Activated B cell treated with CpG ODN at 0.5 μM for 24 hours (primary cell): ENCODE measurements at places on chromosomes 4 and X. TPM values are rescaled to one million over a fixed set of nuclear protein-coding genes. Genes with fewer than 3 reads are reported as not detected.

DNA sequence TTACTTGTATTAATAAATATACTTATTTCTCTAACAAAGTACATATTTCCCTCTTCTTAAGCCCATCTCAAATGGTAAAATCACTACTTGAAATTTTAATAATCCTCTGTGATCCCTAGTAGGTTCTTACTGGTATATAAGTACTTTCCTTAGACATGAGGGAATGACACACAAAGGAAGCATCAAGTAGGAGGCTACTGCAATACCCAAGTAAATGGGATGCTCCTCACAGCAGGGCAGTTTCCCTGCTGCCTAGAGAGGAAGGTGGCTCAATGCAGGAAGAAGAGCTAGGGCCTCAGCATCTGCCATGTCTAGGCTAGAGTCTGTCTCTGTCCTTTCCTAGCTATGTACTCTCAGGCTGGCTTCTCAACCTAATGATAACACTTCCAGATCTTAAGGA, 122.1 kb upstream of the DIPK2B start:
- no peak for DNase-seq

DNA sequence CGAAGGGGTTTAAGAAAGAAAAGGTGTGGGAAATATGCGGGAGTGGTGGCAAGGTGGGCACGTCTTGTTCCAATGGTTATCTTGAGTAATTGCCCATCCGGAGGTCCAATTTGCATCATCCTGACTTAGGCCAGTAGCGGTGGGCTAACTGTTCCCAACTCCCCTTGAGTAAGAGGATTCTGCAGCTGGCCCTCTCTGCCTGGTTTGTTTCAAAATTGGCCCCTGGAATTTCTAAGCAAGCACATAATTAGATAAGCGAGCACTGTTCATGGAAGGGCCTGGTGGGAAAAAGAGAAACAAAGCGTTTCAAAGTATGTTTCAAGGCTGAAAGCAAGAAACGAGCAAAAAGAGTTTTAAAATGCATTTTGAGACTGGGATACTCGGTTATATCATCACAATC, 198.2 kb downstream of the CEP135 start:
- DNase-seq: no peak

Gene CD99
- 86.4 and 102 TPM in 2 replicates for total RNA-seq

DNA sequence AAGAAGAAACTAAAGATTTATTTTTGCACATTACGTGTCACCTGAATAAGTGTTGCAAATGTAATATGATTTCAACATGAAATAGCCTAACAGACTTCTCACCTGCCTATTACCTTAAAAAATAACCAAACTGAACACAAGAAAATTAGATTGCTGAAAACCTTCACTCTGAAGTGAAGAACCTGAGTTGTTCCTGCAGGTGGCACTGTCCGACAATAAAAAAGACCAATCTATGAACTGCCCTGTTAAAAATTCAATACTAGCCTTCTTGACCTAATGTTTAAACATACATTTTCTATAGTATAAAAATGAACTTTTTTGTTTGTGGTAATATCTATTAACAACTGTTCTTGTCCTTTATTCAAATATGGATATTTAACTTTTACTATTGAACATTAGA, 69.2 kb upstream of the PNPLA4 start:
- no peak for DNase-seq

Gene DUSP9
- 0.10 TPM in 1 of 2 replicates, not detected in the other for total RNA-seq

GRCh38 chr4:99323756-99324155, 2.6 kb upstream of the ADH1B start:
- no peak for DNase-seq

GRCh38 chr4:150385606-150386005, 196.3 kb upstream of the MAB21L2 start:
- no peak for DNase-seq

Gene ARR3
- total RNA-seq: not detected in 2 replicates

DNA sequence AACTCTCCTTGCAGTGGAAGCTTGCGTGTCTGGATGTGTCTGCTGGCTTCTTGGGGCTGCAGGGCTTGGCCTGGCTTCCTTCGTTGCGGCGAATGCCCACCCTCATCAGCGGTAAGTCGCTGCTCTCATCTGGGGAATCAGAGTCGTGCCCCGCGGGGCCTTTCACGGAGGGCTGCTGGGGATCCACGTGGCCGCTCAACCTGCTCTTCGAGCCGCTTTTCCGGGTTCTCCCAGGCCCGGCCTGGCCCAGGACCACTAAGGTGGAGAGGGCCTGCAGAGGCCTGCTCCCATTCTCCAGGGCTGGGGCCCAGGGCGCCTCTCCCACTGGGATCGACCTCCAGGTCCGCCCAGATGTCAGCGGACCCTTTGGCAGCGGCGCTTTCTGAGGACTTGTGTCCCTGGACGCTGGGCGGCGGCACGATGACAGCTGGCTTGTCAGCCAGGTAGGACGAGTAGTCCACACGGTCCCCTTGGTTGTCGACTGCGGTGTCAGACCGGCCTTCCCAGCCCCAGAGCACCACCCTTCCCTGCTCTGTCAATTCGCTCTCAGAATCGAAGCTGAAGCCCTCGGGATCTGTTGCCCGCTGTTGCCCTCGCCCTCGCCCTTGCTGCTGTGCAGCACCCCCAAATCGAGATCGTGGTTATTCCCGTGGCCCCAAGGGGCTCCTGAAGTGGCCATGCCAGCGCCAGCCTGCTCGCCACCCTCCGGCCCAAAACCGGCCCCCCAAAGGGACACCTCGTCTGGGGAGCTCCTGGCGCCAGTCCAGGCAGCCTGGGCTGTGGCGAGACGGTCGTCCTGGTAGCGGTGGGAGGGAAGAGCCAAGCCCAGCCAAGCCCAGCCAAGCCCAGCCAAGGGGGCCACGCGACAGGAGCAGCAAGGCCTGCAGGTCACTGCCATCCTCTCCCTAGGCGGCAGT, 37.8 kb upstream of the NHSL2 start:
- DNase-seq: no peak

GRCh38 chr4:158192439-158193158, 17.7 kb upstream of the TMEM144 start:
- DNase-seq: no peak

Gene PCDH18
- total RNA-seq: not detected in 2 replicates

DNA sequence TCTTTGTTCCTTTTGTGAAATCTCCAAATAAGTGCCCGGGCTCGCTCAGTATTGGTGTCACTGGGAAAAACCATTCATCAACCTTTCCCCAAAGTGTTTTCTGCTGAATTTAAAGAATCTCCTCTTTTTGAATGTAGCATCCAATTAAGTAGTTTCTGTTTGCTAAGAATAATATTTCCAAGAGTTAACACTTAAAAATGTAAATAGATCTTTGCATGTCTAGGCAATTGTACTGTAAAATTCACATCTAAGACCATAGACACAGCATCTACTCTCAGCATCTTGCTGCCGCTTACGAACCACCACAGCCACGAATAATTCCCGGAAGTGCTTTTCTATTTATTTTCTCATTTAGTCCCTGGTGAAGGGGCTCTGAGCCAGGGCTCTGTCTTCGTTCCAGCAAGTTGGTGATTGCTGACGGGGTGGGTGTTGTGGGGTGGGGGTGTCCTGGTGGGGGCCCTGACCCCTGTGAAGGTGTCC, 1.4 kb downstream of the NSG1 start:
- no peak for DNase-seq

- DNase-seq: no peak
These were observed 48.6 kb downstream of the LRP2BP start for GRCh38 chr4:185346975-185347601.

Gene PABPC5
- total RNA-seq: not detected in 2 replicates

Gene HTN1
- not detected in 2 replicates for total RNA-seq

GRCh38 chrX:118174516-118175098, 58.0 kb upstream of the KLHL13 start:
- DNase-seq: no peak

- DNase-seq: no peak
These were observed 52.5 kb downstream of the JADE1 start for GRCh38 chr4:128861856-128862518.

- no peak for DNase-seq
These were observed 51.7 kb downstream of the SLC7A11 start for GRCh38 chr4:138190452-138190858.

DNA sequence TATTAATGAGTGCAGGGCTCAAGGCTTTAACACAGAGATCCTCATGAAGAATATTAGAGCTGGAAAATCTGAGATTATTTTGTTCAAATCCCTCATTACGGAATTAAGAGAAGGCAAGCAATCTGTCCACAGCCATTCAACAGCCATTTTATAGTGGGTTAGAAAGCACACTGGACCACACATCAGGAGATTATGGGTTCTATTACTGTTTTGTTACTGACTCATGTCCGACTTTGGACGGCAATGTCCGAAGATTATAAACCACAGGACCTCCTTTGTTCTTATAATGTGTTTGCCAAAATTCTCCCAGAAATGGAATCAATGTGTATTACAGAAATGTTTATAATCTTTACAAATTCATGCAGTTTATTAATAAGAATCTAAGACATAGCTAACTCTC, 8.1 kb downstream of the LAMTOR3 start:
- no peak for DNase-seq

GRCh38 chrX:17470136-17470535, 95.1 kb downstream of the NHS start:
- DNase-seq: no peak

Gene SOX3
- not detected in 2 replicates for total RNA-seq

DNA sequence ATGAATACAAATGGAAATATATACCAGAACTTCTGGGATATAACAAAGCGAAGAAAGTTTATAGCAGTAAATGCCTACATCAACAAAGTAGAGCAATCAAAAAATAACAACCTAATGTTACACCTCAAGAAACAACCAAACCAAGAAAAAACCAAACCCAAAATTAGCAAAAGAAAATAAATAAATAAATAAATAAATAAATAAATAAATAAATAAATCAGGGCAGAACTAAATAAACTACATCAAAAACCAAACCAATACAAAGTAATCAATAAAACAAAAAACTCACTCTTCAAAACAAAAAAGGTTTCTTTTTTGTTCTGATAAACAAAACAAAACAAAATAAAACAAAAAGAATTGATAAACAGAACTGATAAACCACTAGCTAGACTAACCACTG, 88.4 kb upstream of the SPIN4 start:
- no peak for DNase-seq

Gene PRPS2
- 33.9 and 37.7 TPM in 2 replicates for total RNA-seq

- no peak for DNase-seq
These were observed 39.8 kb upstream of the CCDC149 start for GRCh38 chr4:24952667-24953066.

Gene DCAF4L1
- total RNA-seq: 0.22 and 0.24 TPM in 2 replicates

GRCh38 chrX:130262231-130262630, 6.5 kb downstream of the ZNF280C start:
- no peak for DNase-seq

DNA sequence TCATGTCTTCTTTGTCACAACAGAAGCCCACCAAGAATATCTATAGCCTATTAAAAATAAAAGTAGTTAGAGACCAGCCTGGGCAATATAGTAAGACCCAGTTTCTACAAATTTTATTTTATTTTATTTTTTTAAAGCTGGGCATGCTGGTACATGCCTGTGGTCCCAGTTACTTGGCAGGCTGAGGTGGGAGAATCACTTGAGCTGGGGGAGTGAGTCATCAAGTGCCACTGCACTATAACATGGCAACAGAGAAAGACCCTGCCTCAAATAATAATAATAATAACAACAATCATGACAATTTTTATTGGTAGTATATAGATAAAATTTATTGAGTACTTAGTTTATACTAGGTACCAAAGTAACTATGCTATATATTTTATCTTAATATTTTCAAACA, 93.0 kb upstream of the NPFFR2 start:
- DNase-seq: no peak

Gene LRRC66
- 0.32 and 0.47 TPM in 2 replicates for total RNA-seq

Gene ADAM29
- total RNA-seq: not detected in 2 replicates

Gene FRMD7
- not detected in 2 replicates for total RNA-seq

Gene UBL4A
- 20.4 and 20.9 TPM in 2 replicates for total RNA-seq

- no peak for DNase-seq
These were observed 166.0 kb downstream of the FBXW7 start for GRCh38 chr4:152369902-152370295.

Gene GPC3
- total RNA-seq: not detected in 2 replicates

DNA sequence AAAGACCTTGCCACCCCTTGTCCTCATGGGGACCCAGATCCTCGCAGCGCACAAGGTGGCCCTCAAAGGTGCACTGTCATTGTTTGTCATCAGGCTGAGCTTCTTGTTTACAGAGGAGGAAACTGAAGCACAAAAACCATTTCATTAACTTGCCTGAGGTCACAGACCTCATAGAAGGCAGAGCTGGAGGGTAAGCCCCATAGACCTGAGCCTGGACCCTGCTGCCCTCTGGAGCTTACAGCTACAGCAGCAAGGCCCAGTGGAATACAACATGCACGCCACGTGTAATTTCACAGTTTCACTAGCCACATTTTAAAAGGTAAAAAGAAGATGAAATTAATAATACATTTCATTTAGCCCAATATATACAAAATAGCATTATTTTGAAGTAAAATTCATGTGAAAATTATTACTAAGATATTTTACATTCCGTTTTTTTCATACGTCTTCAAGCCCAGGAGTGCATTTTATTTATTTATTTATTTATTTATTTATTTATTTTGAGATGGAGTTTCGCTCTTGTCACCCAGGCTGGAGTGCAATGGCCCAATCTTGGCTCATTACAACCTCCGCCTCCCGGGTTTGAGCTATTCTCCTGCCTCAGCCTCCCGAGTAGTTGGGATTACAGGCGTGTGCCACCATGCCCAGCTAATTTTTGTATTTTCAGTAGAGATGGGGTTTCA, 8.8 kb downstream of the JAKMIP1 start:
- no peak for DNase-seq

Gene PPBP
- total RNA-seq: 0.32 and 0.33 TPM in 2 replicates

DNA sequence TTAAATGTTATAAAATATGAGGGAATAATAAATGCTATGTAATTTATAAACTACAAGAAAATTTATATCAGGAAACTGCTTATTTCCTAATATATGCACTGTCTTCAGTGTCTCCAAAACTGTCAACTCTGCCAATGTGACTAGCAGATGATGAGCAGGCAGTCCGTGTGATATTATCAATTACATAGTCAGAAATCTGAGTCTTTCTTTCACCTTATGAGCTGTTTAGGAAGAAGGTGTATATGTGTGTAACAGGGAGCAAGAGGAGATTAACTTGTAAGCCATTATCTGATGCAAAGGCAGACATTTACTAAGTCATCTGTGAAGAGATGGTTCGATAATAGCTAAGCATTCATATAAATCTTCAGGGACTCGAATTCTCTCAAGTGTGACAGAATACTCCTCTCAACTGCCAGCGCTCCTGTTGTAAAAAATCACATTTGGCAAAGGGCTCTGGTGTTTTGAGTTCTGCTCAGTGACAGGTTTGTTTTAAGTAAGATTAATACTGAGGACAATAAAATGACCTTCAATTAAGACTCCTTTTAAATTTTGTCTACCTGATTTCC, 79.7 kb downstream of the SNCA start:
- DNase-seq: no peak

- no peak for DNase-seq
These were observed 251.1 kb upstream of the TEX13A start for GRCh38 chrX:105471597-105471996.

Gene GAB3
- 7.1 and 7.5 TPM in 2 replicates for total RNA-seq

Gene MAGEA6
- total RNA-seq: not detected in 2 replicates

GRCh38 chr4:103076747-103077347, at the start of gene SLC9B2:
Gene SLC9B2 (minus strand): TSS chr4:103076761. CDS start chr4:103067550, 9,211 bp downstream.
- DNase-seq: no peak

Gene C4orf51
- total RNA-seq: not detected in 2 replicates
